Heart right ventricle (tissue), 16 donors: ENCODE measurements at places on chromosomes 16 and 17. TPM values are rescaled to one million over a fixed set of nuclear protein-coding genes. Genes with fewer than 3 reads are reported as not detected.
A peak's percentile ranks its signal among the peaks of the same experiment; 100 is the strongest.

DNA sequence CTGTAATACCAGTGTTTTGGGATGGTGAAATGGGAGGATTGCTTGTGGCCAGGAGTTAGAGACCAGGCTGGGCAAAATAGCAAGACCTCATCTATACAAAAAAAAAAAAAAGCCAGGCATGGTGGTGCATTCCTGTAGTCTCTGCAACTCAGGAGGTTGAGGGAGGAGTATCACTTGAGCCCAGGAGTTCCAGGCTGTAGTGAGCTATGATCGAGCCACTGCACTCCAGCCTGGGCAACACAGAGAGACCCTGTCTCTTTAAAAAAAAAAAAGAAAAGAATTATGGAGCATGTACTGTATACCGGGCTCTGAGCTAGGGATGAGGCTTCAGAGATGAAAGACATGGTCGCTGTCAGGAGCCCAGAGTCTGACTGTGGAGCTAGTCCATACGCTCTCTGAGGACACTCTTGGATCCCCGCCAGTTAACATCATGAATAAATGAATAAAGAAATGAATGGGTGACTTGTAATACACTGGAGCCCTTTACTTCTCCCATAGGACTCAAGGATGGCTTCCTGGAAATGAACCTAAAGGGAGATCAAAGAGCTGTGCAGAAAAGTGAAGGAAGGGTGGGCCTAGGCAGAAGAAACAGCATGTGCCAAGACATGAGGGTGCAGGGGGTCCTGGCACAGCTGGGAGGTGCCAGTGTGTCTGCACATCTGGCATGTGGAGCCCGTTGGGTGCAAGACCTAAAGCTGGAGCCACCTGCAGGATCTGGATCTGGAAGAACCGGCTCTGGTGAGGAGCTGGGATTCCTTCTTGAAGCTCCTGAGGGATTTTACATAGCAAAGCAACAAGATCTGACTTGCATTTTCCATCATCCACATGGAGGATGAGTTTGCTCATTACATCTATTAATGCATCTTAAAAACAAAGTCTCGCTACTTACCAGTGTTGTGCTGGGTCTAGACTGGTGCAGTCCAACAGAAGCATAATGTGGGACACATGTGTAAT, 120.4 kb downstream of the IRX3 start:
- H3K36me3 ChIP-seq = no peaks in the 10 kb centered on the region
- no peaks in the 10 kb centered on the region for H3K4me1 ChIP-seq
- no peaks in the 10 kb centered on the region for H3K27me3 ChIP-seq
- no peak overlapping the region for H3K4me3 ChIP-seq

GRCh38 chr17:1275962-1276736, 3.3 kb upstream of the TRARG1 start:
- H3K36me3 ChIP-seq = no peaks in the 10 kb centered on the region
- H3K4me1 ChIP-seq = no peaks in the 10 kb centered on the region
- peaks cover 38% of the 10 kb centered on the region for H3K27me3 ChIP-seq
- H3K27ac ChIP-seq = no peak overlapping the region
- peak; percentile 76 for DNase-seq
- no peak overlapping the region for H3K4me3 ChIP-seq

- peaks cover 95% of the 10 kb centered on the region for H3K36me3 ChIP-seq
- peaks cover 46% of the 10 kb centered on the region for H3K4me1 ChIP-seq
- peak overlapping the region; percentile 88 for H3K27ac ChIP-seq
- H3K4me3 ChIP-seq = no peak overlapping the region
- DNase-seq = peak; percentile 58
Measured at GRCh38 chr17:1095090-1095852, 84.5 kb downstream of the ABR start.

GRCh38 chr17:48352630-48353029, 77.4 kb downstream of the SKAP1 start:
- H3K36me3 ChIP-seq = no peaks in the 10 kb centered on the region
- H3K4me3 ChIP-seq = no peak overlapping the region
- no peak for DNase-seq
- no peaks in the 10 kb centered on the region for H3K27me3 ChIP-seq
- H3K27ac ChIP-seq = no peak overlapping the region

- no peak overlapping the region for H3K27ac ChIP-seq
- H3K4me3 ChIP-seq = no peak overlapping the region
- no peak for DNase-seq
- H3K4me1 ChIP-seq = no peaks in the 10 kb centered on the region
- H3K27me3 ChIP-seq = no peaks in the 10 kb centered on the region
Measured at GRCh38 chr17:59491353-59492090, 73.9 kb upstream of the DHX40 start.

DNA sequence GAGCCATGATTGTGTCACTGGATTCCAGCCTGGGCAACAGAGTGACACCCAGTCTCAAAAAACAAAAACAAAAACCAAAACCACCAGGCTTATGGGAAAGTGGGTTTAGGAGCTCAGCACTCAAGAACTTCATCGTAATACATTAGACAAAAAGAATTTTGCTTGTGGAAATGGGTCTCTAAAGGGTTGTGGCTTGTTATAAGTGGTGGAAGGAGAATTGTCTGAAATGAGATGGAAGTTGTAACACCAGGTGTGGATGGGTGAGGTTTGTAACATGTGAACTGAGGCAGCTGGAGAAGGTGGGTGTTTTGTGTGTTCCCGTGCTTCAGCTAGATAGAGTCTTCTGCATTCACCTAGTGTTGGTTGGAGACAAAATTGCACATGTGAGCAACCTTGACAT, 35.8 kb downstream of the CDH1 start:
- no peaks in the 10 kb centered on the region for H3K4me1 ChIP-seq
- no peak for DNase-seq
- H3K4me3 ChIP-seq = no peak overlapping the region
- H3K36me3 ChIP-seq = no peaks in the 10 kb centered on the region
- no peak overlapping the region for H3K27ac ChIP-seq

The GJC1 gene
- 16.2 TPM for total RNA-seq
